Stimulated activated CD4-positive, alpha-beta T cell treated with anti-CD3 and anti-CD28 coated beads, TNF-alpha, amount 100 ng/mL, for 1 hour (primary cell): ENCODE measurements at places on chromosomes 16 and 17.

GRCh38 chr17:27285516-27285915 is 8.4 kb upstream of the WSB1 start:
- no peak for DNase-seq

- DNase-seq: no peak
Observed at GRCh38 chr16:85391175-85391707, 221.9 kb upstream of the GSE1 start.

GRCh38 chr17:37088459-37088858 is 139.7 kb downstream of the AATF start:
- no peak for DNase-seq

DNA sequence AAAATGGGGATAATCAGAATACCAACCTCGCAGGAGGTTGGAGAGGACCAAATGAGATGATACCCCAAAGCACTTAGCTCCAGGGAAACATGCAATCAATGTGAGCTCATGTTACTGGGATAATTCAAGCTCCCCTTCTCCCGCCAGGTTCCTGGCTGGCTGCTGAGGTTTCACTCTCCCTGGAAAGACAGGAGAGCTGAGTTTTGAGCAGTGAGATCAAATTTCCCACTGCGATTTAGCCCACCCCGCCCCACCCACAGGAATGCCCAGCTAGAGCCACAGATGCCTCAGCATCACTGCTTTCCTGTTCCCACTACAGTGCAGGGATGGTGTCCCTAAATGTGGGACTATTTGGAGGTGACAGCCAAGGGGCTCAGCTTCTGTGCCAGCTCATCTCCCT is 56.7 kb downstream of the ZNF423 start:
- no peak for DNase-seq

DNA sequence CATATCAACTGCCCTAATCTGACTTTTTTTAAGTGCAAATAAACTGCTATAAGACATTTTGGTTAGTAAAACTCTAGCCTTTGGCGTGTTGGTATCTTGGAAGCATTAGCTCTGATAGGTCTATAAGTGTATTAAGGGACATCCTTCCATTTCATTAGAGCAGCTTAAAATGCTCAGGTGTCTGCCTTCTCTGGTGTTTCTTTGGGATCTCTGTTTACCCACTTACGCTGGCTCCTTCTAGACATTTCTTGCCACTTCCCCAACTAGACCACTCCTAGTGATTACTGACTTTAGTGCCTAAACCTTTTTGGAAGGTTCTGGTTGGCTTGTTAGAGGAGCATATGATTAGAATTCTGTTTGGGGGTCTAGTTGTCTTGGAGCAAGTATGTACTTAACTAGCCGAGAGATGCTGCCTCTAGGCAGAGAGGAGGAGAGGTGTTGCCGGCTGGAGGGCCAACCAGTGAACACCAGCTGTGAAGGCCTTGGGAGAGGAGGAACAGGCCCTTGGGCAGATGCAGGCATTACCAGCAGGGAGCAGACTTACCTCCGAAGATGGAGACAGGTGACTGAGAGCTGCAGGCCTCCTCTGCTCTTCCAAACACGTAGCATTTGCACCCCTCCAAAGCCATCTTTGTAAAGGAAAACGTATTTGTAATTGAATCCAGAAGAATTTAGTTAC is 15.2 kb upstream of the CLEC18C start:
- no peak for DNase-seq

DNA sequence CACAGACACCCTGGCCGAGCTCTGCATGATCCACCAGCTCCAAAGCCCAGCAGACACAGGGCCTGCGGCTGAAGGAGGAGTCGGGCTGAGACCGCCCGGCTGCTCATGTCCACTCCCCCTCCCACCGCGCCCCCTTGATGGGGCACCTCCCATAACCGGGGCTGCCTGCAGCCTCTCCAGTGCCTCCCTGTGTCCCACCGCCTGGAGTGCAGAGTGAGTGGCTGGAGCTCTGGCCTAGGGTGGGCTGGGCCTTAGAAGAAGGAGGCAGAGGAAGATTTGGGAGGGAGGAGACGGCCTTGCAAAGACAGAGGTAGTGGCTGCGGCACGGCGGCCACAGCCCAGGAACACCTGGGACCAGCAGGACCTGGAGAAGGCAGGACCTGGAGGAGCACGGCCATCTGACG is 4.0 kb downstream of the CBFA2T3 start:
- DNase-seq: no peak

DNA sequence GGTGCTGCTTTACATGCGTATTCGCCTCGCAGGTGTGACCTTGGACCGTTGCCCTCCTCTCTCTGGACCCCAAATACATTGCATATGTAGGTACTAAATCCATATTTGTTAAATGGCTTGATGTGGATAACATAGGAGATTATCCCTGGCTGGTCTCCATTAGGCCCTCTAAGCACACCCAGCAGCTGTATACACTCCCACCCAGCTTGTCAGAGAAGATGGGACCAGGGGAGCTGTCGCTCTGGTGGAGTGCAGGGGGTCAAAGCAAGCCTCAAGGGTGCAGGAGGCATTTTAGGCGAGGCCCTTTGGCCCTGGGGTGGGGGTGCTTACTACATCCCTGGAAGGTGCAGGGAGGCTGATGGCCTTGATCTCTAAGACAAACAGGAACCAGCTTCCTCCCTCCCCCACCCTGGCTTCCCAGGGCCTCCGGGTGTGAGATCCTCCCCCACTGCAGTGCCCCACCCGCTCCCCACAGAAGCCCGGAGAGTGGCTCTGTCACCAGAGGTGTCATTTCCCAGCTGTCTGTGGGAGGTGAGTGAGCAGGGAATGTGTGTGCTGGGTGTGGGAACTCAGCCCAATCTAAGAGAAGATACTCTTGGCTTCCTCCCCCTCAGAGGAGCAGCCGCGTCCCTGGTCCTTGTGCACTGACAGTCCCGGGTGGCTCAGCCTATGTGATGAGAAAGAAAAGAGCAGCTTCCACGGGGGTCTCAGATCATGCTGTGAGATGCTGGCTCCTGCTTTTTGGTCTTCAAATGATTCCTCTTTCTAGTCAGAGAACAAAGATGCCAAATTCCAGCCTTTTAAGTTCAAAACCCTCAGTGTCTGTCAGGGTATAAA is 1.4 kb upstream of the VAMP2 start:
- peak; percentile 34 for DNase-seq

DNA sequence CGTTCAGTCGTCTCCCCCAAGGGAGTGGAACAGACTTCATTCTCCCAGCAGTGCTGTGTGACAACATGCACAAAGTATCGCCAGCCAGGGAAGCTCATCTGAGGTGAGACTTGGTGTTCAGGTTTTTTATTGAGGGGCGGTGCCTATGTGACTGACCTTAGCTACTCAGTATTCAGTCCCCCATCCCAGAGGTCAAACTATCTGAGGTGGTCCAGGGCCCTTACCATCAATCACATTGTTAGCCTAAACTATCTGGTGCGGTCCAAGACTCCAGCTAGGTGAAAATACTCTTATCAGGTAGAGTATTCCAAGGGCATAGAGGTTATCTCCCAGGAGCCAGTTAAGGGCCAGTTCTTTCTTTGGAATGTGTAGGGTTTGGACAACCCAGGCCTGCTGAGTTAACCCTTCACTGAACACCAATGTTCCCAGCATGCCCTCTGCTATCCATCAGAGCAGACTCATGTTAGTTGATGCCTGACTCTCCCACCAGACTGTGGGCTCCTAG is 5.4 kb upstream of the CACNG1 start:
- no peak for DNase-seq

DNA sequence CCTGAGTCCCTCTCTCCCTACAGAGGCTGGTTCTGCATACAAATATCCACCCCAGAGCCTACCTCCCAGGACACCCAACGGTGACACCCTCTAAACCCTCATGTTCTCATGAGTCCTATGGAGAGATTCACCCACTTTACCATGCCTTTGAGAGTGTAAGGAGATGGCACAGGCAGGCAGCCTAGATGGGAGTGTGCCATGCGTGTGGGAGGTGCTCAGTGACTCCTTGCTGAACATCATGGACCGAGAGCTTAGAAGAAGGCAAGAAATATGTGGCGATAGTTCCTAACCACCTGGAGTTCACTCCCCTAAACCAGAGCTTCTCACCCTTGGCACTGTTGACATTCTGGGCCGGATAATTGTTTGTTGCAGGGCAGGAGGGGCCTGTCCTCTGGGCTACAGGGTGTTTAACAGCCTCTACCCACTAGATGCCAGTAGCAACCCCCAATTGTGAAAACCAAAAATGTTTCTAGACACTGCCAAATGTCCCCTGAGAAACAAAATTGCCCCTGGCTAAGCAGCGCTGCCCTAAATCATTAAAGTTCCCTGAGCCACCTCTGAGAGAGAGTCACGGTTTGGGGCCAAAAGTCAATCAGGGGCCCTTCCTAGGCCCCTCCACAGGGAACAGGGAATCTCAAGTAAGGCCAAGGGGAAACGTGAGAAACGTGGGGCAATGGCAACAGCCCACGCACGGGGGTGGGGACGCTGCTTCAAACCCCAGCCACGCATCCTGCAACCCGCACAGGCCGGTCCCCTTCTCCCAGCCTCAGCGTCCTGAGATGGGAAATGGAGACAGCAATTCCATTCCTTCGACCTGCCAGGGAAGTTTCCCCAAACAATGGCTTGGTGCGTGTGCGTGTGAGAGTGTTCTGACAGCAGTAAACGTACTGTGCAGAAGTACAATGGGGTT is 66.8 kb downstream of the C16orf78 start:
- no peak for DNase-seq

- no peak for DNase-seq
Observed at GRCh38 chr17:82752371-82753200, 721 bp downstream of the TBCD start.

DNA sequence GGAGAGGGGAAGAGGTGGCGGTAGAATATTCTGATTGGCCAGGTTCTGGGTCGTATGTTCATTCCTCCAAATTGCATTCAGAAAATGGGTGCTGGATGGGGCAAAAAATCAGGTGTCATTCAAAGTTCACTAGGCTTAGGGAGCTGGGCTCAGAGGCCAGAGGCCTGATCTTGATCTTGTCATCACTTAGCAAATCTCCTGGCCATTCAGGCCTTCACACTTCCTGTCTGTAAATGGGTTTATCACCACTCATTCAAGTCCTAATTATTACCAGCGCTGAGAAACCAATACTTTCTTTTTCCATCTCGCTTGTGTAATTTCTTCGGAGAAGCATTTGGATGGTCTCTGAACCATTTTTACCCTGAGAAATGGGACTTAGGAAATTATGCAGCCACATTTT is 50.8 kb downstream of the BMERB1 start:
- no peak for DNase-seq

DNA sequence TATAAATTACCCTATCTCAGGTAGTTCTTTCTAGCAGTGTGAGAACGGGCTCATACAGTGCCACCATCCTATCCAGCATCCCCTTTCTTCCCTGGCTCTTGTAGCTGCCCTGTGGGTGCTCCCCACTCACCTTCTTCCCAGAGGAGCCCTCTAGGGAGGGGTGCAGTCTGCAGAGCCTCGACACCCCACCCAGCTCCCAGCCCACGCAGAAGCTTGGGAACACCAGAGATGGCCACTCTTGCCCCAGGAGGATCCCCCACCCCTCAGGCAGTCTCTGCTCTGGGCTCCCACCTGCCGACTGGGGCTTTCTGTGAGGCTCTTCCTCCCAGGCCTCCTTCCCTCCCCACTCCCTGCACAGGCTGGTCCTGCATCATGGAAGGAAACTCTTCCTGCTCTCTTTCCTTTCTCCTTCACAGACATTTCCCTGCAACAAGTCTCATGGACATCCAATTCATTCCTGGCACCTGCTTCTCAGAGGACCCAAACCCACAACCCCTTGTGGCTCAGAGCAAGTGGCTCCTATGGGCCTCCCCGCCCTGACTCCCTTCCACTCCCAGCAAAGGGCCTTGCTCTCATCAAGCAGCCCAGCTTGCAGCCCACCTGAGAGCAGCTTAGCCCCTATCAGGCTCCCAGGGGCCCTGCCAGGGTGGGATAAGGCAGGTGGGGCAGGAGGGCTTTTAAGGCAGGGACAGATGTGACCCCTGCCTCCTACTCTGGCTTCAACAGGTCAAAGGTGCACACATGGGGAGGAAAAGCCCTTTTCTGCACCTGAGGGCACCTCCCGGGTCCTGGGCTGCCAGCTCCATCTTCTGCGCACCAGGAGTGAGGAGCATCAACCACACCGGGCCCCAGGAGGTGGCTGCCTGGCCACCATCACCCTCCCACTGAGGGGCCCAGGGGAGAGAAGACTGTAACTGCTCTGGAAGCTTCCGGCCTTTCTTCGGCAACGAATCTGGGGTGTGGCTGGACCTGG is 263.8 kb upstream of the TNRC6C start:
- DNase-seq: no peak

DNA sequence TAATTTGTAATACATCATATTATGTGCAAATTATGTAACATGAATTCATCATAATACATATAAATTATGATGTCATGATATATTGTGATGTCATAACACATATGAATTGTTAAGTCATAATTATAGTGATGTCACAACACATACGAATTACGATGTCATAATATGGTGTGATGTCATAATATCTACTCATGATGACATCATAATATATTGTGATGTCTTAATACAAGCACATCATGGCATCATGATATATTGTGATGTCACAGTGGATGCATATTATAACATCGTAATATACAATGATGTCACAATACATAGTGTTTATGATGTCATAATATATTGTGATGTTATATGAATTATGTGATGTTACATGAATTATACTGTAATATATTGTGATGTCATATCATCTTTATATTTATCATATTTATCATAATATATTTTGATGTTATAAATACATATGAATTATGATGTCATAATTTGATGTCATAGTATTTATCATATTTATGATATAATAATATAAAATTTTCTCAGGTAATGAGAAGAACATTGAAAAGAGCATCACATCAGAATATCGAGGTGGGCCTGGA is 1793.0 kb downstream of the TP53TG3F start:
- no peak for DNase-seq

DNA sequence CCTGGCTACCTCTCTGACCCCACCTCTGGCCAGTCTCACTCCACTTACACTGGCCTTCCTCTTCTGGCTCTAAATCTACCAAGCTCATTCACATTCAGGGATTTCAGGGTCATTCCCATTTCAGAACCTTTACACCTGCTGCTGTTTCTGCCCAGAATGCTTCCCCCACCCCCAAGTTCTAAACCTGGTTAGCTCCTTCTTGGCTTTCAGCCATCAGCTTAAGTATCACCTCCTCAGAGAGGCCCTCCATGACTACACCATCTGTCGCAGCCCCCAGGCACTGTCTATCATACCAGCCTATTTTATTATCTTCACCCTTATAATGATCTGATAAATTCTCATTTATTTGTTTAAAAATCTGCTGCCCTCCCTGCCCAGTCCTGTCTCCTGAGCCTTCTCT is 23.3 kb upstream of the NGFR start:
- no peak for DNase-seq

DNA sequence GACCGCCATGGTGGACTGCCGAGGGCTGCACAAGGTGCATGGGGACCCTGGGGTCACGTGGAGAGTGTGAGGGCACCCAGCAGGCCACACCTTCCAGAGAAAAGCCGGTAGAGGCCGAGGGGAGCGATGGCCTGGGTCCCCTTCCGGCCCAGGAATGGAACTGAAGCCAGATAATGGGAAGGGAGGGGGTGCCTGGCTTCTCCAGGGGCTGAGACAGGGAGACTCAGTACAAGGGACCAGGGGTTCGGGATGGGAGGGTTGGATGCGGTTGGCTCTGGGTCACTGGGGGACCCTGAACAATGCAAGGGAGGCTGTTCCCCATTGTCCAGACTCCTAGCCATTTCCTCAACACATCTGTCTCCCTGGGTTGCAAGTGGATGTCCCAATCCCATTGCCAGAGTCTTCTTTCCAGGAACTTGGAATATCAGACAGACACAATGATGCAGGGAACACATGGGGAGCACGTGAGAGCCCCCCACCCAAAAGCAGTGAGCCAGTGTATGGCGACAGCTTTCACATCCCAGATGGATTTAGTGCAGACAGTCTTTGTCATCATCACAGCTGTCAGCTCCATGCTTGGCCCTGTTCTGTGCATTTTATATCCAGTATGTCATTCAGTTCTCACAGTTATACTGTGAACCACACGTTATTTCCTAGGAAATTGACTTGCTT is 23.6 kb upstream of the DNAI2 start:
- no peak for DNase-seq
